Activated CD8-positive, alpha-beta memory T cell treated with anti-CD3 and anti-CD28 coated beads, Interleukin-2, amount 50 U/mL, for 48 hours (primary cell): ENCODE measurements at places on chromosomes 2 and 18.

DNA sequence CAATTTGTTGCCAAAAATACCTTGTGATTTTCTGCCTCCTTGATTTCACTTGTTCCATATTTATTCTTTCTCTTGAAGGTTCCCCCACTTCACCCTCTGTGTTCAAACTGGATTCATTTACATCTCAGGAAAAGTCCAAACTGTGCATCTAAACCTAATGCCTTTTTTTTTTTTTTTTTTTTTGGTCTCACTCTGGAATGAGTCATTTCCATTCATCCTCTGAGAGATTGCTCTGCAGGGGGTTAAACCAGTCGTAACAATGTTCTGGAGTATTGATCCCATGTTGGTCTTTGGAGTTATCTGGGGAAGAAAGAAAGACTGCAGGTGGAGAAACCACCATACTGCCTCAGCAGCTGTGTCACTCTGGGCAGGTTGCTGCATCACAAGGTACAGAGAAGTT, 119.7 kb downstream of the TACR1 start:
- DNase-seq, result no peak

DNA sequence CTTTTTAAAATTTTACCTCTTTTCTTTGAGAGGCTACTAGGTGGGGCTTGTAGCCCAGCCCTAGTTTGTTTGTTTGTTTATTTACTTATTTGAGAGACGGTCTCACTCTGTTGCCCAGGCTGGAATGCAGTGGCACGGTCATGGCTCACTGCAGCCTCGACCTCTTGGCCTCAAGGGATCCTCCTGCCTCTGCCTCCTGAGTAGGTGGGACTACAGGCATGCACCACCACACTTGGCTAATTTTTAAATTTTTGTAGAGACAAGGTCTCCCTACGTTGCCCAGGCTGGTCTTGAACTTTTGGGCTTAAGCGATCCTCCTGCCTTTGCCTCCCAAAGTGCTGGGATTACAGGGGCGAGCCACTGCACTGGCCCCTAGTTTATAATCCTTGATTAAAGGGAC, 35.0 kb downstream of the ERLEC1 start:
- no peak for DNase-seq

DNA sequence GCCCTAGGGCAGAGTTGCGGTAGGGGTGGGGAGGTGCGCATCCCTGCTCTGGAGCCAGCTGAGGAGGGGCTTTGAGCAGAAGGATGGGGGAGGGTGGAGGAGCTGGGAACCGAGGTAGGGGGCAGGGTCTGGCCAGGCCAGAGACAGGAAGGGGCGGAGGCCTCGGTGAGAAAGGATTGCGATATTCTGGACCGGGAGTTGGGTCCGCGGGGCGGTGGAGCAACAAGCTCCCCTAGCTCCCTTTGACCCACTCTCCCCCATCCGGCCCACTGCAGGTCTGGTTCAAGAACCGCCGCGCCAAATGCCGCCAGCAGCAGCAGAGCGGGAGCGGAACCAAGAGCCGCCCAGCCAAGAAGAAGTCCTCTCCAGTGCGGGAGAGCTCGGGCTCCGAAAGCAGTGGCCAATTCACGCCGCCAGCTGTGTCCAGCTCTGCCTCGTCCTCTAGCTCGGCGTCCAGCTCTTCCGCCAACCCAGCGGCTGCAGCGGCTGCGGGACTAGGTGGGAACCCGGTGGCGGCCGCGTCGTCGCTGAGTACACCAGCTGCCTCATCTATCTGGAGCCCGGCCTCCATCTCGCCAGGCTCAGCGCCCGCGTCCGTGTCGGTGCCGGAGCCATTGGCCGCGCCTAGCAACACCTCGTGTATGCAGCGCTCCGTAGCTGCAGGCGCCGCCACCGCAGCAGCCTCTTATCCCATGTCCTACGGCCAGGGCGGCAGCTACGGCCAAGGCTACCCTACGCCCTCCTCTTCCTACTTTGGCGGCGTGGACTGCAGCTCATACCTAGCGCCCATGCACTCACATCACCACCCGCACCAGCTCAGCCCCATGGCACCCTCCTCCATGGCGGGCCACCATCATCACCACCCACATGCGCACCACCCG, 4.8 kb downstream of the OTX1 start:
- DNase-seq, result peak; percentile 66

GRCh38 chr2:6955511-6956136, 38.4 kb downstream of the RNF144A start:
- no peak for DNase-seq

- DNase-seq, result no peak
Measured at GRCh38 chr18:22349966-22350365, 67.7 kb downstream of the CTAGE1 start.

DNA sequence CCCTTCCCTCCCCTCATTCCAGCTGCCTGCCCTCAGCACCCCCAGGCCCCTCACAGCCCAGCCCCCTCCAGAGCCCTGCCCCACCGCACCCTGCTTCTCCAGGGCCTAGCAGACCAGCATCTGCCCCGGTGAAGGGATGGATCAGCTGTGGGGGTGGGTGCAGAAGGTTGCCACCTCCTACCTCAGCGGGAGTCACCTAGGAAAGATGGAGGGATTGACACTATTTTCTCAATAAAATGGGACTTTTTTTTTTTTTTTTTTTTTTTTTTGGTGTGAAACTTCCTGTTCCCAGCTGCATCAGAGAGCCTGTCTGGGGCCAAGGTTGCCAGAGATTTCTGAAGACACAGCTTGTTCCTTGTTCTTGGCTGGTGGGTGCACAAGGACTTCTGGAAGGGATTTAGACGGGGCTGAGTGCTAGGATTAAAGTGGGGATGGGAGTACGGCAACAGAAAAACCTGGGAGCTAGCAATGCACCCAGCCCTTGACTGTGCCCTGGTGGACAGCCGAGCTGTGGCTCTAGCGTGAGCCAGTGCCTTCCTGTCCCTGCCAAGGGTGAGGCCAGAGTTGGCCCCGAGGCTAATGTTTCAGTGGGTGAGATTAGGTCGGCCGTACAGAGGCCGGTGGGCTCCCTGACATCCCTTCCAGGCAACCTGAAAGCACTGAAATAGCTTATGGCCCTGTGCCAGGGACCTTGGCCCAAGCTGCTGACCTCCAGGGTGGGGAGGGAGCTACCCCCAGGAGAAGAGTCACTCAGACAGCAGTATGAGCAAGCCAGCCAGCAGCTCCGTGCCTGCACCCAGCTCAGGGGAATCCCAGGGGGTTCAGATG, 4.6 kb downstream of the B3GNT7 start:
- DNase-seq, result no peak

- DNase-seq, result no peak
Measured at GRCh38 chr2:235206399-235206798, 254.6 kb downstream of the SH3BP4 start.

GRCh38 chr18:7221424-7222155, 9.3 kb upstream of the LRRC30 start:
- no peak for DNase-seq

DNA sequence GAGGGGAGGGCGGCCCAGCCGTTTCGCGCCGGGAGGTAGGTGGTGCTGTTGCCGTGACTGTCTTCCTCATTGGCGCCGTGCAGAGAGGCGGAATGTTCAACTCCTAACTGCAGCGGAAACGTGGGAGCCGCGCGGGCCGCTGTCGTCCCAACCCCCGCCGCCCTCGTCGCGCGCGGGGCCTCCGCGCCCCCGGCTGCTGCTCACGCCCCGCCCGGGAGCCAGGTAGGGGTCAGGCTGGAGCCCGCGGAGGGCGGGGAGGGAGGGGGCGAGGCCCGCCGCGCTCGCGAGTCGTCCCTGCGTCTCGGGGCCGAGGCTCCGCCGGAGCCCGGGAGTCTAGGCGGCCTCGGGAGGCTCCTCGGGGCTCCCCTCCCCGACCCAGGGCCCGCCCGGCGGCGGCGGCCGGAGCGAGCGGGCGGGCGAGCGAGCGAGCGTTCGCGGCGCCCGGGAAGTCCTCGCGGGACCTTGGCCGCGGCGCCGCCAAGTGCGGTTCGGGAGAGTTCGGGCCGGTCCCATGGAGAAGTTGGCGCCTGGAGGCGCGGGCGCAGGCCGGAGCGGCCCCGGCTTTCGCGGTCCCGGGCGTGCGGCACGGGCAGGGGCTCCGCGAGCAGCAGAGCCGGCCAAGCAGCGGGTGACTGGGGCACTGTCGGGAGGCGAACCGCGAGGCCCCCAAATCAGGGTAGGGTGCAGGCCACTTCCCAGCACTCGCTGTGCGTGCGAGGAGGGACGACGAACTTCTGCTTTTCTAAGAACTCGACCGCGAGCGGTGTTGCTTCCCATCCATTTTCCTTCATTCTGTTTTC, at the start of gene MAP3K20:
Gene MAP3K20, plus strand, starts transcription at position 66 of the 800 bp plus-strand sequence. CDS start 15,186 bp downstream, outside the sequence.
- peak; percentile 74 for DNase-seq

DNA sequence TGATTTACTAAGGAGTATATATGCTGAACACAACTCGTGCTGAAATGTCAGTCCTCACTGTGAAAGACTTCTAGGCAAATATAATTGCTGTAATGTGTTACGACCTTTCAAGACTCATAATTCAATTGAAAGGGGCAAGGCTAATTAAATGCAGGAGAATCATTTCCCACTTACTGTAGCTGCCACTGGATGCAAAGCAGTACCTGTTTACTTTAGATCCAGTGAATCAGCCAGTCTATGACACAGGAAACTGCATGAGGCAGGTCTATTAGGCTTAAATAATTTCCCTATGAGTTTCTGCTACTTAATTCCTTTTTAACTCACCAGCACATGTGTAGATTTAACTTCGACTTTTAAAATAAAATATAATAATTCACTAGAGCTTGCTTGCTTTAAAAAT, 125.6 kb downstream of the CTNNA2 start:
- no peak for DNase-seq

GRCh38 chr2:234322766-234323465, 174.0 kb downstream of the ARL4C start:
- DNase-seq, result no peak

GRCh38 chr18:7921938-7922587, 354.9 kb downstream of the PTPRM start:
- DNase-seq, result no peak

- no peak for DNase-seq
Measured at GRCh38 chr18:24805156-24805555, 344.7 kb downstream of the HRH4 start.

DNA sequence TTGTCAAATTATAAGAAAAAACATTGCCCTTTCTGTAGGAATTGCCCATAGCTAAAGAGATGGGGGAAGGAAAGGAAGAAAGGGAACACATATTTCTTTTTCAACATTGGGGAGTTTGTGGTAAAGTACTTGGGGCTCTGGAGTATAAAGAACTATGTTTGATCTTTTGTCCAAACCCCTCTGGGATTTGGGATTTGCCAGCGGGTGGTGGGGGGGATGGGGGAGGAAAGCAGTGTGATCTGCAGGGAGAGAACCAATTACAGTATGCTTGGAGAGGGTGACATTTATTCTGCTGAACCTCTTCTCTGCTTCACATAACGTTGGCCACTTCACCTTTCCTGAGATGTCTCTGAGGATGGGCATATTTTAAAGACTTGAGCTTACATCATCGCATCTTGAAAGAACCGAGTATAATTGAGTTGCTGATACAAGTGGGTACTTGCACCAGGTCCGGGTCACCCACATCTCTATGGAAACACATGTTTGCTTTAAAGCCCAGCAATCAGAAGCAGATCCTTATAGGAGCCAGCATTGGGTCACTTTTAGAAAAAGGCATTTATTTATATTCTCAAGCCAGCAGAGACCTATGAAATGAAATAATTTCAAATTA, 73.1 kb downstream of the SPATS2L start:
- no peak for DNase-seq

- DNase-seq, result no peak
Measured at GRCh38 chr2:191321861-191322662, 76.9 kb downstream of the MYO1B start.

- no peak for DNase-seq
Measured at GRCh38 chr2:157055660-157056199, 201.8 kb upstream of the GALNT5 start.

DNA sequence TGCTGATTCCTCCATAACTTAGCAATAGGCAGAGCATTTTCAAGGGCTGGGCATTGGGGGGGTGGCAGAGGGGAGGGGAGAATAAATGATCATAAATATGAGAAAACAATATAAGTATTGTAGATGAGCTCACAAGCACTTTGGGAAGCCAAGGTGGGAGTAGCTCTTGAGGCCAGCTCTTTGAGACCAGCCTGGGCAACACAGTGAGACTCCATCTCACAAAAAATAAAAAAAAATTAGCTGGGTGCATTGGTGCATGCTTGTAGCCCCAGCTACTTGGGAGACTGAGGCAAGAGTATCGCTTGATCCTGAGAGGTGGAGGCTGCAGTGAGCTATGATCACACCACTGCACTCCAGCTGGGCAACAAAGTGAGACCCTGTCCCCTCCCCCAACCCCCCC, 75.9 kb downstream of the MYCN start:
- DNase-seq, result no peak

GRCh38 chr18:50644807-50645206, 84.9 kb downstream of the MAPK4 start:
- DNase-seq, result no peak

- no peak for DNase-seq
Measured at GRCh38 chr2:100260712-100261620, 61.3 kb downstream of the LONRF2 start.

GRCh38 chr18:51603111-51603510, 405.6 kb upstream of the MEX3C start:
- no peak for DNase-seq

- no peak for DNase-seq
Measured at GRCh38 chr2:160278879-160279177, 78.8 kb upstream of the ITGB6 start.

- no peak for DNase-seq
Measured at GRCh38 chr2:120772261-120772660, 36.6 kb downstream of the GLI2 start.

DNA sequence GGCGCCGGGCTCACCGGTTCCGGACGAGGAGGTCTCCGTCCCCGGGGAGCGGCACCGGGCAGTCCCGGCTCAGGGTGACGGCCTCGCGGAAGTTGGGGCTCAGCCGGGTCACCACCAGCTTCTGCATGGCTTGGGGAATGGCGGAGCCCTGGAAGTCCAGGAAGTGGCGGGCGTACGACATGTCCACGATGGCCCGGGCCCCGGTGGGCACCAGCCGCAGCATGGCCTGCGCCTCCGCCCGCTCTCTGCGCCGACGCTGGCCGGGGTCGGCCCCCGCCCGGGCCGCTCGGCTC, 157 bp downstream of the PTGR3 start:
- peak; percentile 72 for DNase-seq

GRCh38 chr18:12741351-12741750, 38.5 kb downstream of the PSMG2 start:
- DNase-seq, result no peak

DNA sequence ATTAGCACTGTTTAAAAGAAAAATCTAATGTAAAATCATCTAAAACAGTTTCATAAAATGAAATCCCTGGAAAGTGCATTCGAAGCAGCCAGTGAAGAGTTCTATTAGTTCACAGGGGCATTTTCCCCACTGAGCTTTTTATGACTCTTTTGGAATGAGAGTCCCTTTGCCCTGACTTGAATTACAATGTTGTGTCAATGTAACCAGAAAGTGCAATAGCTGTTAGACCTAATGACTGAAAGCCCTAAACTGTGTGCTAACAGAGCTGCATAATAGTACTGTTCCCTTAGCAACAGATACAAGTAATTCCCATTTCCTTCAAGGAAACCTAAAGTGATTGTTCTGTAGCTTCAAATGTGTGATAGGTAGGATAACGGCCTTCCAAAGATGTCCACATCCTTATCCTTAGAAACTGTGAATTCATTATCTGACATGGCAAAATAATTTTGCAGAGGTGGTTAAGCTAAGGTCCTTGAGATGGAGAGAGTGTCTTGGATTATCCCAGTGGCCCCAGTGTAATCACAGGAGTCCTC, 134.4 kb downstream of the L3MBTL4 start:
- DNase-seq, result no peak

GRCh38 chr2:238290715-238291549, 2.5 kb upstream of the PER2 start:
- DNase-seq, result no peak

GRCh38 chr2:230953845-230954244, 28.8 kb upstream of the GPR55 start:
- no peak for DNase-seq
